ENCODE measurements at places on chromosomes 1 and 21.

DNA sequence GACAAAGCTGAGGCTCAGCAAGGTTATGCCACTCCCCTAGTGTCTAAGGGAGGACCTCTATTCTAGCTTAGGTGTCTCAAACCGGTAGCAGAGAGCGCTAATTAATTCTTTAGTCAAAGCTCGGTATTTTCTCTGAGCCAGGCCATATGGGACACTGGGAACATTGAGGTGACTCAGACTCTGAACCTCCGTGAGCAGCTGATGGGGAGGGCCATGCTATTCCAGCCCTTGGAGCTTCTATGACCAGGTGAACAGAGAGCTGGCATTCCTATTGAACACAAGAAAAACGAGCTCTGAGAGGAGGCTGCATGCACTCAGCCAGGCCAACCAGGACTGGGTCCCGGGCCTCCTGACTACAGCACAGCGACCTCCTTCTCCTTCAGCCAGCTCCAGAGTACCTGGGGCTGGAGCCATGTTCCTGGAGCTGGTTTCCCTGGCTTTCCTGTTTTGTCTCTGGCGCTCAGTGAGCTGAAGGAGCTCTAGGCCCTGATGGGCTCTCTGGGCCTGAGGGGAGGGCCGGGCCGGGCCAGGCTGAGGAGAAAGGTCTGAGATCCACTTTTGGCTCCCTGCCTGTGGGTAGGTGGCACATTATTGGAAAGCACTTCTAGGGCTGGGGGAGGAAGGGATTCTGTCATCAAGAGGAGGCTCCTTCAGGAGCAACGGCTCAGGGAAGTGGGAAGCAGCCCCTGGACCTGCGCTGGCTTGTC, 37.0 kb downstream of the SLC9A1 start:
- DNase-seq, result no peak

DNA sequence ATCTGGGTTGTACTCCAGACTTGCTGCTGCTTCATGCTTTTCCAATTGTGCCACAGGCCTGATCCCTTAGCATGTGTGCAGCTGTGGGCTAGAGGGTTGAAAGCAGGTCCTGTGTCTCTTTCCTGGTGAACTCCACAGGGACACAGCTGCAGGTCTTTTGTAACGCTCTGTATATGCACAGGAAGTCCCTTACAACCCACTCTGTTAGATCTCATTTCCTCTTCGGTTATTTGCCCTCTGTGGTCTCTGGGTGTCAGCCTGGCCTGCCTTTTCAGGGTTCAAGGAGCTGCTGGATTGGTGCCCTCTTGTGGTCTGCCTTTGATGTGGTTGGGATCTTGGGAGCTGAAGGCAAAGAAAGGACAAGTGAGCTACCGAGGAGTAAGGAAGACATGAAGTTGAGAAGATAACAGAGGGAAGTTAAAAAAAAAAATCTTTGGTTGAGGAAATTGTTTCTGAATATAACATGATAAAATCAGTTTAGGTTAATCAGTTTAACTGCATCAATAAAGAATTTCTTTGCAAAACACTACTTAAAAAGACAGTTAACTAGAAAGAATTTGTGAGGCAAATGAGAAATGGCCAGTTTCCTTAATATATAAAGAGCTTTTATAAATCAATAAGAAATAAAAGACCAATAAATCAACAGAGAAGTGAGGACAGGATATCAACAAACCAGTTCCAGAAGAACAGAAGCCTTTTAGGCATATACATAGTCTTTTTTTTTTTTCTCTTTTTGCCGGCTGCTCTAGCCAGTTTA, 44.1 kb downstream of the UCK2 start:
- no peak for DNase-seq

GRCh38 chr1:207754974-207755700, 3.3 kb downstream of the CD46 start:
- DNase-seq, result no peak

- DNase-seq, result no peak
These were observed 556 bp upstream of the RYR2 start for GRCh38 chr1:237041461-237041794.

GRCh38 chr21:36847189-36847588, 119.3 kb downstream of the HLCS start:
- DNase-seq, result peak; percentile 40

- DNase-seq, result no peak
These were observed 70.3 kb upstream of the JAK1 start for GRCh38 chr1:65036570-65037051.

Data from islet precursor cell (in vitro differentiated cells).